ENCODE measurements at places on chromosomes 1 and 21. TPM values are rescaled to one million over a fixed set of nuclear protein-coding genes. Genes with fewer than 3 reads are reported as not detected.

The WNT2B gene
- 14.3 TPM for total RNA-seq

The TEX50 gene
- total RNA-seq, result not detected

- no peak for DNase-seq
Measured at GRCh38 chr1:183394435-183394834, 23.7 kb downstream of the NMNAT2 start.

GRCh38 chr1:67880056-67880601, 46.9 kb upstream of the GNG12 start:
- no peak for DNase-seq

DNA sequence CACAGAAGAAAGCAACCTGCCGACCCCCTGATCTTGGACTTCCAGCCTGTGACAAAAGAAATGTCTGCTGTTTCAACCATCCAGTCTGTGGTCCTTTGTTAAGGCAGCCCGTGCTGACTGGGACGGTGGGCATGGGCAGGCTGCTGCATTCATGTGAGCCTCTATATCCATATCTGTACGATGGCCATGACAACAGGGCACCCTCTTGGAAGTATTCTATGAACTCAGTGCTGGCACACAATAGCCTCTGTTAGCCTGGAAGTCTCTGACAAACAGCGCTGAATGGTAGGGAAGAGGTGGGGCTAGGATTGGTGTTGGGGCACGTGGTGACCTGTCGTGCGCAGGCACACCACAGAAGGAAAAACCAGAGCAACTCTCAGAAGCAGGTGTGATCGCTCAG, 30.4 kb downstream of the SPATA21 start:
- no peak for DNase-seq

Measured in omental fat pad (tissue), 4 donors.